ENCODE measurements at places on chromosomes 12 and 14.

GRCh38 chr12:43795716-43796280, 10.3 kb downstream of the TWF1 start:
- DNase-seq = no peak

- DNase-seq = no peak
These were observed 92.8 kb upstream of the TMTC2 start for GRCh38 chr12:82593901-82594396.

DNA sequence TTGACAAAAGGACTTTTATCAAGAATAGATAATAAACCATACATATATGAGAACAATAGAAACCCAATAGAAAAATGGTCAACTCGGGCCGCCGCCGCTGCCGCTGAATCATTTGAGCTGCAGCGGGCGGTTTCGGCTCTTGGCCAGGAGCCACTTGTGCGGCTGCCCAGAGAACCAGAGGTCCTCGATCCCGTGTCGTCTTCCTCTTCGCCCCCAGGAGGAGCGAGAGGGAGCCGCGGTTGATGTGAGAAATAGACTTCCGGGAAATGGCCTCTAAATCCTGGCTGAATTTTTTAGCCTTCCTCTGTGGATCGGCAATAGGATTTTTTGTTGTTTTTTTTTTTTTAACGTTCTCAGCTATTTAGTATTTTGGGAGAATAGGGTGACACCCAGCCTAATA, 44.8 kb downstream of the CPSF6 start:
- DNase-seq = no peak

- peak; percentile 18 for DNase-seq
These were observed 874 bp upstream of the RNU6-8 start for GRCh38 chr14:32203928-32204357.

DNA sequence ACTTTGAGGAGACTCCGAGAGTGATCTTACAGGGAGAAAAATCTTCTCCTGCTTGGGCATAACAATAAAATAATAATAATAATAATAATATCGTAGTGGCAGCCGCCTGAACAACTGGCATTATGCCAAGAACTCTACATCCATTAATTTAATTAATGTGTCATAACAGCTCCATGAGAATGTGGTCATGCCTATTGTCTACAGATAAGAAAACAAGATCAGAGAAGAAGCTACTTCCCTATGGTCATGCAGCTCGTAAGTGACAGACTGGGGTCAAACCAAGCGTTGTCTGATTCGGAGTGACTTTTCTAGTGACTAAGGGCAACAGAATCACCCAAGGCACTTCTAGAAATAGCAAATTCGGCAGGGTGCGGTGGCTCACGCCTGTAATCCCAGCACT, 11.7 kb downstream of the PROX2 start:
- DNase-seq = no peak

- peak; percentile 86 for DNase-seq
These were observed 5.4 kb upstream of the RALGAPA1 start for GRCh38 chr14:35814371-35815005.

- peak; percentile 53 for DNase-seq
These were observed 12.3 kb downstream of the ZFP36L1 start for GRCh38 chr14:68780358-68781160.

DNA sequence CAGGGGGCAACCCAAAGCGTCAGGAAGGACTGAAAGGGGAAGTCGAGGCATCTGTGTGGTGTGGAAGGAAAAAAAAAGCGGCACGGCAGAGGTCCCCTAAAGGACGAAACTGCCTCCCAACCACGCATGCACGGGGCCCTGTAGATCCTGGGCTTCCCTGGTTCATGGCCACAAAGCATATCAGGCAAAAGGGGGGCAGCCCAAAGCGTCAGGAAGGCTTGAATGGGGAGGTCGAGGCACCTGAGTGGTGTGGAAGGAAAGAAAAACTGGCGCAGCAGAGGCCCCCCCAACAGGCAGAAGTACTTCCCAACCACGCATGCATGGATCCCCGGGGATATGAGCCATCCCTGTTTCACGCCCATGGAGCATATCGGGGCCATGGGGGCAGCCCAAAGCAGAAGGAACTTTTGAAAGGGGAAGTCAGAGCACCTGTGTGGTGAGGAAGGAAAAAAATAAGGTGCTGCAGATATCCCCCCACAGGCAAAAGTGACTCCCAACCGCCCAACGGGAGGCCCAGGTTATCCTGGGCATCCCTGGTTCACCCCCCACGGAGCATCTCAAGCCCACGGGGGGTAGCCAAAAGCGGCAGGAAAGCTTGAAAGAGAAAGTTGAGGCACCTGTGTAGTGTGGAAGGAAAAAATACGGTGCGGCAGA, 581.2 kb downstream of the ALG10 start:
- DNase-seq = no peak

- no peak for DNase-seq
These were observed 252.6 kb downstream of the FOXN3 start for GRCh38 chr14:89164168-89165073.

GRCh38 chr14:102769049-102769327, 8.3 kb upstream of the TRAF3 start:
- DNase-seq = no peak

DNA sequence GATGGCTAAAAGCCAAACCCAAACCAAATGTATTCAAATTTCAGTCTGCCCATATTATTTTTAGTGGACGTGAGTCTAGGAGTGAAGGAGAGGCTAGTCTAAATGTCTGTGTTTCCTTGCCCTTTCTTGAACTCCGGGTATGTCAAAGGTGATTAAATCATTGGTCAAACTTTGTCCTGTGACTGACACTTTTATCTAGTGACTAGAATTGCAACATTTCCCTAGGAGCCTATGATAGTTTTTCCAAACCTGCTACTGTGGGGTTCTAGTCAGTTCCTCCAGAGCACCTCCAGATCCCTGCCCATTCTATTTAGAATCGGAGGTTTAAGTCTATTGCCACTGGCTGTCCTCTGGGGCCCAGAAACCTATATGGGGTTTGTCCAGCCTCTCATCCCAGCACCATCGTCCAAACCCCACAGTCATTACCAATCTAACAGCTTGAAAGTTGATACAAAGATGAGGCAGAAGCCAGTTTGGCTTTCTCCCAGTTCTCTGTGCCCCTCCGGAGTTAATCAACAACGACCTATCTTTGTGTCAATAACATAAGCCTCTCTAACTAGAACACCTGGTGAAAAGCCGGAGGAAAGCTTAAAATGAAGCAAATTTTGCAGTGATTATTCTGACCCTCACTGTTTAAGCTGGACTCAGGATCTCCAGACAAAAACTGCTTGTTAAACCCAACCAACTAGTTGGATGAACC, 306.7 kb downstream of the ZFP36L1 start:
- no peak for DNase-seq

- no peak for DNase-seq
These were observed 12.6 kb downstream of the ZNF26 start for GRCh38 chr12:132998741-132999140.

GRCh38 chr12:109951751-109952150, 44.4 kb downstream of the GIT2 start:
- DNase-seq = no peak

- no peak for DNase-seq
These were observed 219.7 kb upstream of the PRICKLE1 start for GRCh38 chr12:42809226-42809625.

- no peak for DNase-seq
These were observed 178.0 kb downstream of the GRIP1 start for GRCh38 chr12:66500841-66501240.

GRCh38 chr14:38226366-38226765, 18.7 kb downstream of the SSTR1 start:
- no peak for DNase-seq

- no peak for DNase-seq
These were observed 20.2 kb upstream of the PELI2 start for GRCh38 chr14:56098021-56098420.

Data from CD4-positive, alpha-beta T cell treated with Interleukin-17A for 1 hour (primary cell).